ENCODE measurements at places on chromosomes 3 and 15.

- no peak for DNase-seq
These were observed 19.6 kb downstream of the NR1D2 start for GRCh38 chr3:23964537-23965235.

GRCh38 chr3:155742349-155742965 is 2.4 kb downstream of the PLCH1 start:
- no peak for DNase-seq

DNA sequence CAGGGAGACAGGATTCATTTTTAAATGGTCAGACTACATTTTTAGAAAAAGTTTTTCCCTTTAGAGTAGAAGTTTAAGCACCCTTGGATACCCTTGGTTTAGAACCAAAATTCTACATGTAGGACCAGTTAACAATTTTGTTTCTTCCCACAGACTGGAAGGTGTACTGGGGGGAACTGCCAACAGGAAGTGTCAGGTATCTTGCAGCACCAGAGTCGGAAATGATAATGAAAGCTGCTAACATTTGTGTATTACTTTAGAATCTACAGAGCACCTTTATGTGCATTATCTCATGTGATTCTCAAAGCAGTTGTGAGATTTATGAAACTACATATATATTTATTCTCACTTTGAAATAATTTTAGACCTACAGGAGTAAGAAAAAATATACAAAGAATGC is 21.5 kb downstream of the SPRED1 start:
- no peak for DNase-seq

GRCh38 chr3:160174621-160175020 is 50.6 kb upstream of the C3orf80 start:
- DNase-seq = no peak
